A172 (cell line): ENCODE measurements at places on chromosomes 13 and 19.

GRCh38 chr13:59099182-59099974 is 1064.3 kb downstream of the DIAPH3 start:
- no peak for DNase-seq

GRCh38 chr13:28475916-28476725 is 18.8 kb downstream of the FLT1 start:
- peak; percentile 75 for DNase-seq

GRCh38 chr19:46283771-46284170 is 13.1 kb upstream of the HIF3A start:
- no peak for DNase-seq

GRCh38 chr13:98184792-98185191 is 7.7 kb upstream of the RNF113B start:
- no peak for DNase-seq

DNA sequence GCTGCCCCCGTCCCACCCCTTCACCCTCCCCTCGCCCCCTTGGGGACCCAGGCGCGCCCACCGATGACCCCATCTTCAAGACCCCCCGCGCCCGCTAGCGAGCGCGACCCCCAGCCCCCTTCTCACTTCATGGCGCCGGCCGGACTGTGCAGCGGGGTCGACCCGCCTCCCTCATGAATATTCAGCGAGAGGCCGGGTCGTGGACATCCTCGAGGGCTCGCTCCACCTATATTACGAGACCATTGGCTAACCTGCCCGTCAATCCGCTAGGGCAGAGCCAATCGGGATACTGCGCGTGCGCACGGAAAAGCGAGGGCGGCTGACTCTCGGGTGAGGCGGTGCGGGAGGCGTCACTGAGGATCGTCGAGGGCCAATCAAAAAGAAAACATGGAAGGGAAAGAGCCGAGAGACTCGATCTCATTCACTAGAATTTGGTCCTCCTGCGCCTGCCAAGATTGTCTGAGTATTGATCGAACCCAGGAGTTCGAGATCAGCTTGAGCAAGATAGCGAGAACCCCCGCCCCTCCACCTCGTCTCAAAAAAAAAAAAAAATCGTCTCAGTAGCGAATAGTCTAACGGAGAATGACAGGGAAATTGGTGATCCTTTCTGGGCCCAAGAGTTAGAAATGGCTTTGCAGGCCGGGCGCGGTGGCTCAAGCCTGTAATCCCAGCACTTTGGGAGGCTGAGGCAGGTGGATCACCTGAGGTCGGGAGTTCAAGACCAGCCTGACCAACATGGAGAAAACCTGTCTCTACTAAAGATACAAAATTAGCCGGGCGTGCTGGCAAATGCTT is at the start of gene ERCC2:
Gene ERCC2 (minus strand): TSS at position 164 of the 795 bp plus-strand sequence. CDS start 33 bp downstream, at position 131.
- DNase-seq: peak; percentile 89

GRCh38 chr19:38224014-38224862 is at the start of gene DPF1:
Gene DPF1, minus strand, starts transcription at chr19:38224222. Its CDS starts 80 bp downstream, at chr19:38224142.
- peak; percentile 60 for DNase-seq

- DNase-seq: peak; percentile 98
These were observed 33.6 kb upstream of the EPHX3 start for GRCh38 chr19:15265850-15266248.

GRCh38 chr19:18657590-18658365 is 20.9 kb downstream of the KLHL26 start:
- DNase-seq: peak; percentile 79

DNA sequence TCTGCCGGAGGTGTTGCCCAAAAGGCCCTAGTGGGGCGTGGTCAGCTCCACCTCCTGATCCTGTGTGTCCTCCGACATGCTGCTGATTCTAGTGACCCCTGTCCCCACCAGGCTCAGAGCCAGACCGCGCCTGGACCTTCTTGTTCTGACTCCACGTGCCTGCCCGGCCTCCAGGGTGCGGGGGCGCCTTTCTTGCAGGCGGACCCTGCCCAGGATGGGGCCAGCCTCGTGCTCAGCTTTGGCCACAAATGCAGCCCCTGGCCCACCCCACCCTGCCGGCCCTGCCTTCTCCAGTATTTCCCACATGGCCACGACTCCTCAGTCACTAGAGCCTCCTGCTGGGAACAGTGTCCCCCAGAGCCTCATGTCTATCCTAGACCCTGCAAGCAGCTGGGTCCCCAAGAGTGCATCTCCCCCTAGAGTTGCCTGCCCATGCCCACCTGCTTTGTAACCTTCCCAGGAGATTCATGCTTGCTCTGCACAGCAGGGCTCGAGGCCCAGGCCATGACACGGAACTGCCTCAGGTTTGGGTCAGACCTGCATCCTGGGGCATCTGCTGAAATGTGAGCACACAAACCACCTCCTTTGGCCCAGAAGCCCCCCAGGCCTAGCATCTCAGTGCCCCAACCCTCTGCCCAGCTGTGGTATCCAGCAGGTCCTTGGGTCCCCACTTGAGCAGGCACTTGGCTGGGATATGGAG is 27.0 kb downstream of the TMEM161A start:
- no peak for DNase-seq

- no peak for DNase-seq
These were observed 84.5 kb upstream of the PCDH20 start for GRCh38 chr13:61500176-61500575.

DNA sequence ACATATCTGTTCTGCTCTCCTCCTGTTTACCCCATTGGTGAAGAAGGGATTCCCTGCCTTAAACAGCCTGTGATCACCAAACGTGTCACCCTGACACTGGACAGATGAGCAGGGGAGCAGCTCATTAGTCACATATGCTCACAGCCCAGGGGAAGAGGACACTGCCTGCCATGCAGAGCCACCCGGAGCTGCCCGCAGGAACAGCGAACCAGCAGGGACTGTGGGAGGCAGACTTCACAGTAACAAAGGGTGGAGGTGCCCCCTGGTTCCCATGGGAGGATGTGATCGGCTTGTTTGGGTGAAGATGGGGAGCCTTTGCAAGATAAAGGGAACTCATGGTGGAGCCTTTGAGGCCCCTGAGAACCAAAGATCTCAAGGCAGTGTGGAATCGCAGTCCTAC is 88.6 kb upstream of the FARP1 start:
- no peak for DNase-seq

DNA sequence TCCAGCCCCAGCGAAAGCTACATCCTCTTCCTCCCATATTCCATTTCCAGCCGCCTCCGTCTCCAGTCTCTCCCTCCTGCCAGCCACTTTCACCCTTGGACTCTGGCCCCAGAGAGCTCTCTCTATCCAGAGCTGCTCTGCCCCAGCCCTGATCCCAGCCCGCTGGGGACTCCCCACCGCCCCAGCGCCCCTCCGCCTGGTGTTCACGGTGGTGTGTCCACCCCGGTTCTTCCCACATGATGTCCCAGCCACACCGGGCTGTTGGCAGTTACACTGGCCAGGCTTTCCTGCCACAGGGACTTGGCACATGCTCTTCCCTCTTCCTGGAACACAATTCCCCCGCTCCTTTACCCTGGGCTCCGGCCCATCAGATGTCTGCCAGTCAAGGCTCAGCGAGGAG is 11.3 kb upstream of the EMC10 start:
- no peak for DNase-seq

- no peak for DNase-seq
These were observed at the start of gene GNG8 for GRCh38 chr19:46635920-46636761. Gene GNG8, minus strand, starts transcription at chr19:46636202. Its CDS starts 1,520 bp downstream, at chr19:46634682.

- DNase-seq: no peak
These were observed 18.2 kb downstream of the CCNA1 start for GRCh38 chr13:36450534-36450933.

GRCh38 chr13:95235199-95235756 is 66.0 kb downstream of the ABCC4 start:
- no peak for DNase-seq

DNA sequence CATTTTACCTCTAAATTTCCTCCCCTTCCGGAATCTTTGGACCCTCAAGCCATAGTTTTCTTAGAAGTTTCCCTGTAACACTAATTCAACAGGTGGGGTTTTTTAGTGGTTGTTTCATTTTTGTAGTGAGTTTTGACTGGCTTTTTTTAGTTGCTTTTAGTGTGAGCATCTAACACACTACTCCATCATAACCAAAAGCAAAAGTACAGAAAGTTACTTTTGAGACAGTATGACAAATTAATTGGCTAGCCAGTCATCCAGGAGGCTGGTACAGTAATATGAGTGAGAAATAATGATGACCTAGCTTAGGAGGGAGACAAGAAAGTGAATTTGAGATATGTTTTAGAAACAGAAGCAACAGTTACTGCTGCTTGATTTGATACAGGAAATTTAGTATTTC is 71.5 kb downstream of the DNAJC15 start:
- no peak for DNase-seq

GRCh38 chr13:65582160-65582559 is 1648.0 kb downstream of the PCDH9 start:
- DNase-seq: no peak

GRCh38 chr13:108044954-108045353 is 170.4 kb downstream of the LIG4 start:
- DNase-seq: no peak

- DNase-seq: no peak
These were observed 216.2 kb downstream of the IRS2 start for GRCh38 chr13:109569958-109570711.

DNA sequence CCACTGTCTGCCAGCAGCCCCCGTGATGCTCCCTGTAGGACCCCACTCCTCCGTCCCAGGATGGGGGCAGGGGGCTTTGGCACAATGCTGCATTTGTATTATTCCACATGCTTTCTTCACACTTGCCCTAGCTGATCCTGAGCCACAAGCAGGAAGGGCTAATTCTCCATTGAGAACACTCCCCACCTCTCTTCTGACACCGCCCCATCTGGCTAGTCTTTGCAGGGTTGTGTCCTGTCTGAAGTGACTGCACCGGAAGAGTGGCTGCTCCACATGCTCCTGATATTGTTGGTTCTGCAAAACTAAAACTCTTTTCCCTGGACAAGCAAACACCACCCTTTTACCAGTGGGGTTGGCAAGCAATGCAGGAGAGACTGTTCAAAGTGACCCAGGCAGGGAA is 18.0 kb downstream of the ZNF574 start:
- DNase-seq: no peak
